ENCODE measurements at places on chromosomes 13 and 19.
A peak's percentile ranks its signal among the peaks of the same experiment; 100 is the strongest.

DNA sequence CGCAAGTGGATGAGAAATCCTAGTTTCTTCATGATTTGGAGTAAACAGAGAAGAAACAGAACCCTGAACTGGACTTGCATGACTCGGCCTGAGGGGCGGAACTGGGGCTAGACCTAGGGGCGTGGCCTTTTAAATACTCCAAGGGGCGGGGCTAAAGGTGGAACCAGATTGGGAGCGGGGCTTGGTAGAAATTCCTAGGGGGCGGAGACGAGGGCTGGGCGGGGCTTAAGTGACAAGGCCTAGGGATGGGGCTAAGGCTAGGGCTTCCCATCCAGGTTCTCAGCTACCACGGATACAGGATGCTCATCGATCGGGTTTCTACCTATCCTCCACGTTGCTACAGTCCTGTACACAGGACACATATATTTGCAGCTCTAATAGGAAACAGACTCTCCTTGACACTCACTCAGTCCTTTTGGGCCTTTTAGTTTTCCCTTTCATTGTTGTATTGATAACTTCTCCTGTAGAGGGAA is 372 bp upstream of the ZNF699 start:
- peak; percentile 90 for DNase-seq

- DNase-seq = no peak
Observed at GRCh38 chr19:2477141-2477710, 1.3 kb downstream of the GADD45B start.

GRCh38 chr13:113369189-113369588 is 5.3 kb upstream of the GRTP1 start:
- DNase-seq = no peak

DNA sequence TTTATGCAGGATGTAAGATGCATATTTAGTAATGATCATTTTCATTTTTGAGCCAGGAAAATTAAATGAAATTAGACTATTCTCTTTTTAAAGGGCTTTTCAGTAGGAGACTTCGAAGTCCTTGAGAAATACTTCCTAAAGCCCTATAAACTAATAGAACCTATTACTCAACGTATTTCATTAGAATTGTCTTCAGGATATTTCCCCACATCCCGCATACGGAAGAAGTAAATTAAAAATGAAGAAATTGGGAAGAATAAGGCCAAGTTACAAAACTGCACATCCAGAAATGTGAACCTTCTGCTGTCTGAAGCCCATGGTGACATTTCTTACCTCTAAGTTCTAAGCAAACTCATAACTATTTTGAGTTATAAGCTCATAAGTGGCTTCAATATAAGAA is 66.5 kb downstream of the RXFP2 start:
- DNase-seq = no peak

GRCh38 chr19:43584484-43584883 is 8.9 kb downstream of the PINLYP start:
- DNase-seq = no peak

DNA sequence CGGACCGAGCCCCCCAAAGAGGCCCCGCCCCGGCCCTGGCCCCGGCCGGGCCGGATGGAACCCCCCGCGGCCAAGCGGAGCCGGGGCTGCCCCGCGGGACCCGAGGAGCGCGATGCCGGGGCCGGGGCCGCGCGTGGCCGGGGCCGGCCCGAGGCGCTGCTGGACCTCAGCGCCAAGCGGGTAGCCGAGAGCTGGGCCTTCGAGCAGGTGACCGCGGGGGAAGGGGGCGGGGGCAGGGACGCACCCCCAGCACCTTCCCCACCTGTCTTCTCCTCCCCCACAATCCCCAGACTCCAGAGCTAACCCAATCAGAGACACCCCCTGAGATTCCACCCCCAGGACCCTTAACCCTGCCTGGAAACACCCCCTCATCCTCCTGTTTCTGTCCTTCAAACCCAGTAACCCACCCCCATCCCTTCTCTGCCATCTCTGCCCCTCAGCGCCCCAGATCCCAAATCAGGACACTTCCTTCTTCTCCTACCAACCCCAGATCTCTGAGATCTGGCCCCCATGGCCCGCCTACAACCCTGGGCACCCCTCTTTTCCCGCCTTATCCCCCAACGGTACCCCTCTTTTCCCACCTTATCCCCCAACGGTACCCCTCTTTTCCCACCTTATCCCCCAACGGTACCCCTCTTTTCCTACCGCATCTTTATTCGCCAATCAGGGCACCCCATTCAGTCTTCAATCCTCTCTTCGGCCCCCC is 505 bp downstream of the ZSWIM4 start:
- no peak for DNase-seq

GRCh38 chr13:19586904-19587634 is 25.7 kb upstream of the TPTE2 start:
- DNase-seq = peak; percentile 44

GRCh38 chr13:73825143-73825542 is 309.1 kb downstream of the KLF12 start:
- DNase-seq = no peak

GRCh38 chr19:48819366-48819816 is 8.6 kb upstream of the BCAT2 start:
- DNase-seq = peak; percentile 50

GRCh38 chr13:48682436-48682835 is 28.7 kb downstream of the CYSLTR2 start:
- no peak for DNase-seq

DNA sequence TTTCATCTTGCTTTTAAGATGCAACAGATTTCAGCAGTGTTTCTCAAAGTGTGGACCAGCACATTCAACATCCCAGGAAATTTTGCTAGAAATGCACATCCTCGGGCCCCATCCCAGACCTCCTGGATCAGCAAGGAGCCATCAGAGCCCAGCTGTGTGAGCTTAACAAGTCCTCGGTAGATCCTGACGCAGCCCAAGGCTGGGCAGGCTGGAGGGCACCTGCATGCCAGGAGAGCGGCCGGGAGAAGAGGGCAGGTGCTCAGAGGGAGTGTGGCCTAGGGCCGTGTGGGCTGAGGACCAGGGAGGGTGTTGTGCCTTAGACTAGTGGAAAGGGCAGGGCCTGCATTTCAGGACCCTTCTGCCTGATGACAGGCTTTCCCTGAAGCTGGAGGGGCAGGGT is 2.2 kb upstream of the MCF2L start:
- DNase-seq = no peak

GRCh38 chr13:21694831-21695230 is 24.0 kb downstream of the FGF9 start:
- no peak for DNase-seq

GRCh38 chr19:39080431-39080830 is 3.7 kb upstream of the ACP7 start:
- DNase-seq = no peak

- no peak for DNase-seq
Observed at GRCh38 chr13:109309625-109310363, 476.6 kb downstream of the IRS2 start.

GRCh38 chr19:13841086-13841961 is 35.6 kb upstream of the NANOS3 start:
- DNase-seq = no peak

DNA sequence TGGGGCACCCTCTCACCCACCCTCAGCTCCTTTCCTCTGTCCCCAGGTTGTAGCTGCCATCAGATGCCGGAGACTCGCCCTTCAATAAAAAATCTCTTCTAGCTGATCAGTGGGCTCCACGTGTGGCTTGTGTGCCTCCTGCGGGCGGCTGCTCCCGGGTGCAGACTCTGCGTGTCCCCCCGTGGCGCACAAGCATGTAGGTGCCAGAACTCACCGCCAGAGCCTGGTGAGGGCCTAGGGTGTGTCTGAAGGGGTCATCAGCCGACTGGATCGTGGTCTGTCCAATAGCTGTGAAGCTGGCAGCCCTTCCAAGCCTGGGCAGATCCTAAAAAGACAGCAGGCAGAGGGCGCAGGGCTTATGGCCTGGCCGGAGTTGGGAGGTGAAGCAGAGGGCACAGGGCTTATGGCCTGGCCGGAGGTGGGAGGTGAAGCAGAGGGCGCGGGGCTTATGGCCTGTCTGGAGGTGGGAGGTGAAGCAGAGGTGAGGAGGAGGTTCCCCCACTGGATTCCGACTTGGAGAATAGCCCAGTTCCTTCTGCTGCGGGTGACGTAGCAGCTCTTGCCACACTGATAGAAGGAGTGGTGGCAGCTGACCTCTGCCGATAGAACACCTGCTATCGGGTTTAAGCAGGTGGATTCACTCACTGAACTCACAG is 11.7 kb downstream of the NOP53 start:
- DNase-seq = no peak

DNA sequence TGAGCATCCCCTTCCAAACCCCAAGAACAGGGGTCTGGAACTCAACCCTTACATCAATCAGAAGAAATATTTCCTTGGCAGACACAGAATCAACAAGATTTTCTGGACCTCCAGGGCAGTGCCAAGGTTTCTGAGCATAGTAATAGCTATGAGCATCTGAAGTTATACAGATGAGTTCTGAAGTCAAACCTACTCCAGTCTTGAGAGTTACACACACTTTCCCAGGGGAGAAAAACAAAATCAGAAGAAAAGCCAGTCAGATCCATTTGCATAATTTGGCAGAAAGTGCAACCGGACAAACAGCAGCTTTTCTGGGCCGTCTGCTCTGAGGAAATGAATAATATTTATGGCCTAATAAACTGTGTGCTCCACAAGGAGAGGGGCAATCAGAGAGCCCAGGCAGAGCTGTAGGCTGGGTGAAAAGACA is 93.1 kb downstream of the KL start:
- peak; percentile 66 for DNase-seq

GRCh38 chr19:53467485-53468262 is at the start of gene ZNF813:
Gene ZNF813 (plus strand): TSS chr19:53467733. CDS start chr19:53483823, 16,090 bp downstream.
- DNase-seq = peak; percentile 82

- no peak for DNase-seq
Observed at GRCh38 chr19:47130120-47130588, 481 bp upstream of the SAE1 start.

GRCh38 chr13:65597839-65598818 is 1632.0 kb downstream of the PCDH9 start:
- DNase-seq = peak; percentile 94

GRCh38 chr13:73531014-73531413 is 472.2 kb downstream of the KLF5 start:
- DNase-seq = no peak

Measured in fibroblast of upper back skin (primary cell).